ENCODE measurements at places on chromosomes 3 and 15.

DNA sequence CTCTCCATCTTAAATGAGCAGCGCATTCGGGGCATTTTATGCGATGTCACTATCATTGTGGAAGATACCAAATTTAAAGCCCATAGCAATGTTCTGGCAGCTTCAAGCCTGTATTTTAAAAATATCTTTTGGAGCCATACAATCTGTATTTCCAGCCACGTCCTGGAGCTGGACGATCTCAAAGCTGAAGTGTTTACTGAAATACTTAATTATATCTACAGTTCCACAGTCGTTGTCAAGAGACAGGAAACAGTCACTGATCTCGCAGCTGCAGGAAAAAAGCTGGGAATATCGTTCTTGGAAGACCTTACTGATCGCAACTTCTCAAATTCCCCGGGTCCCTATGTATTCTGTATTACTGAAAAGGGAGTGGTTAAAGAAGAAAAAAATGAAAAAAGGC is 44.4 kb upstream of the RASA2 start:
- H3K36me3 ChIP-seq = peaks cover 16% of the 10 kb centered on the region
- no peak overlapping the region for H3K4me3 ChIP-seq
- no peaks in the 10 kb centered on the region for H3K4me1 ChIP-seq
- no peak for DNase-seq
- no peaks in the 10 kb centered on the region for H3K27me3 ChIP-seq

DNA sequence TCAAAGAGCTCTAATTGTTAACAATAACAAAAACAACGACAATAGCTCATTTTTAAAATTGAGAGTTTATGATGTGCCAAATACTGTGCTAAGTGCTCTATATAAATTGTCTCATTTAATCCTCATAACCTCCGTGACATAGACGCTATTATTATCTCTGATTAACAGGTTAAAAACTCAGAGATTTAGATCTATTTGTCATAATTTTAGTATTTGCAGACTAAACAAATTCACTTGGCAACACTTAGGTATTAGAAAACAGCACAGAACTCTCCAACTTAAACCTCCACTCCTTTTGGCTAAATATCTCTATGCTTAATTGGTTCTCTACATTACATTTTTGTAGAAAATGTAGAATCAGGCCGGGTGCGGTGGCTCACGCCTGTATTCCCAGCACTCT is 136.4 kb downstream of the SPATA16 start:
- no peak overlapping the region for H3K4me3 ChIP-seq
- no peaks in the 10 kb centered on the region for H3K4me1 ChIP-seq
- no peaks in the 10 kb centered on the region for H3K27me3 ChIP-seq
- H3K27ac ChIP-seq = no peak overlapping the region

- H3K36me3 ChIP-seq = no peaks in the 10 kb centered on the region
- no peak overlapping the region for H3K4me3 ChIP-seq
- peak; percentile 65 for DNase-seq
Measured at GRCh38 chr15:39426552-39427532, 154.0 kb upstream of the THBS1 start.

- H3K4me1 ChIP-seq = peaks cover 7% of the 10 kb centered on the region
- no peaks in the 10 kb centered on the region for H3K27me3 ChIP-seq
- peak overlapping the region; percentile 52 for H3K27ac ChIP-seq
- peak; percentile 46 for DNase-seq
Measured at GRCh38 chr3:15428539-15428938, 1.1 kb downstream of the EAF1 start.

GRCh38 chr3:186953011-186953487 is 22.7 kb downstream of the ST6GAL1 start:
- peak; percentile 28 for DNase-seq
- H3K4me1 ChIP-seq = peaks cover 8% of the 10 kb centered on the region
- H3K27ac ChIP-seq = no peak overlapping the region
- no peak overlapping the region for H3K4me3 ChIP-seq
- H3K27me3 ChIP-seq = no peaks in the 10 kb centered on the region

DNA sequence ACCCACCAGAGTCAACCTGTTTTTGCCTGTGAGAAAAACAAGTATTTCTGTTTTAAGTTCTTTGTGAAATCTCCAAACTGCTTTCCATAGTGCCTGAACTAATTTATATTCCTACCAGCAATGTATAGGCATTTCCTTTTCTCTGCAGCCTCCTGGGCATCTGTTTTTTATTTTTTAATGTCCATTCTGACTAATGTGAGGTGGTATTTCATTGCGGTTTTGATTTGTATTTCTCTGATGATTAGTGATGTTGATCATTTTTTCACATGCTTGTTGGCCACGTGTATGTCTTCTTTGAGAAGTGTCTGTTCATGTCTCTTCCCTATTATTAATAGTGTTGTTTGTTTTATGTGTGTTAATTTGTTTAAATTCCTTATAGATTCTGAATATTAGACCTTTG is 820.5 kb downstream of the MCTP2 start:
- no peaks in the 10 kb centered on the region for H3K27me3 ChIP-seq
- DNase-seq = no peak
- no peak overlapping the region for H3K27ac ChIP-seq
- no peak overlapping the region for H3K4me3 ChIP-seq

GRCh38 chr3:170741756-170742529 is 128.1 kb downstream of the RPL22L1 start:
- H3K36me3 ChIP-seq = no peaks in the 10 kb centered on the region
- H3K27me3 ChIP-seq = no peaks in the 10 kb centered on the region
- H3K4me3 ChIP-seq = no peak overlapping the region
- DNase-seq = no peak
- peak overlapping the region; percentile 34 for H3K27ac ChIP-seq

GRCh38 chr3:153973722-153974265 is 147.4 kb upstream of the ARHGEF26 start:
- H3K4me1 ChIP-seq = no peaks in the 10 kb centered on the region
- H3K4me3 ChIP-seq = no peak overlapping the region
- H3K27me3 ChIP-seq = no peaks in the 10 kb centered on the region
- H3K36me3 ChIP-seq = no peaks in the 10 kb centered on the region
- no peak for DNase-seq

GRCh38 chr15:38626443-38627050 is 61.9 kb upstream of the RASGRP1 start:
- H3K4me1 ChIP-seq = peaks cover 2% of the 10 kb centered on the region
- no peak overlapping the region for H3K27ac ChIP-seq
- no peaks in the 10 kb centered on the region for H3K27me3 ChIP-seq

- no peak for DNase-seq
- peaks cover 1% of the 10 kb centered on the region for H3K36me3 ChIP-seq
- no peak overlapping the region for H3K27ac ChIP-seq
- H3K4me1 ChIP-seq = no peaks in the 10 kb centered on the region
Measured at GRCh38 chr3:170109579-170110293, 71.8 kb downstream of the PHC3 start.

DNA sequence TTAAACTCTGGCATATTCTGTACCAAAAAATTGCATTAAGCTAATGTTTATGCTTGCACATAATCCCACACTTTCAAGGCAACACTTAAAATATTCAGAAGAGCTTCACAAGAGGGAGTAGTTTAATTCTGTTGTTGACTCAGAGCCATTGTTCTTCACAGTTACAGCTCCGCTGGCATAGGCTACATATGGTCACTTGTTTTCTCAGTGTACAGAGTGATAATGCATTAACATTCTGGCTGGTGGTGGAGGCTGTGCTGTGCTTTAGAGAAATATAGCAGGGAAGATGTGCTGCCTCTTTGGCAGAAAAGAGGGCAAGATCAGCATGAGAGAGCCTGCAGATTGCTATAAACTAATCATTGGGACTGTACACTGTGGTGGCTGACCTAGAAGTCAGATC is 13.3 kb downstream of the NLGN1 start:
- no peak overlapping the region for H3K4me3 ChIP-seq
- no peaks in the 10 kb centered on the region for H3K36me3 ChIP-seq
- DNase-seq = no peak

DNA sequence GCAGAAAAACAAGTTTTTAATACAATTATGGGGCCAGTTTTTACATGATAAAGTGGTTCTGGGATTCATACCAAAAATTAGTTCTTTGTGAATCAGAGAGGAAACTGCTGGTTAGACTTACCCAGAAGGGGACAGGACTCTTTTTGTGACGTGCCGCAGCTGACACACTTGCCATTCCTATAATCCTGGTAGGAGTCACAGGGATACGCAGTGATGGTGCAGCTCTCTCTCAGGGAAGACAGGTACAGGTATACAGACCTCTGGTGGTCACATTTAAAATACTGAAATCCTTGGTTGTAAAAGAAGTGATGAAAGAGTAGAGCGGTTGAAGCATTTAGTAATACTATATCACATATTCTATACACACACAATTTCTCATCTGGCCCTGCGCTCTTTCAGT is 20.2 kb upstream of the TMEM41A start:
- H3K4me1 ChIP-seq = no peaks in the 10 kb centered on the region
- peaks cover 3% of the 10 kb centered on the region for H3K27me3 ChIP-seq
- H3K36me3 ChIP-seq = no peaks in the 10 kb centered on the region
- H3K27ac ChIP-seq = no peak overlapping the region
- DNase-seq = peak; percentile 82

GRCh38 chr3:126501054-126501453 is 16.5 kb downstream of the UROC1 start:
- H3K4me1 ChIP-seq = no peaks in the 10 kb centered on the region
- no peaks in the 10 kb centered on the region for H3K27me3 ChIP-seq
- no peak overlapping the region for H3K27ac ChIP-seq

GRCh38 chr3:31220431-31220830 is 312.3 kb upstream of the STT3B start:
- no peak overlapping the region for H3K4me3 ChIP-seq
- H3K36me3 ChIP-seq = no peaks in the 10 kb centered on the region
- H3K27ac ChIP-seq = no peak overlapping the region
- H3K4me1 ChIP-seq = no peaks in the 10 kb centered on the region
- H3K27me3 ChIP-seq = no peaks in the 10 kb centered on the region
- no peak for DNase-seq

DNA sequence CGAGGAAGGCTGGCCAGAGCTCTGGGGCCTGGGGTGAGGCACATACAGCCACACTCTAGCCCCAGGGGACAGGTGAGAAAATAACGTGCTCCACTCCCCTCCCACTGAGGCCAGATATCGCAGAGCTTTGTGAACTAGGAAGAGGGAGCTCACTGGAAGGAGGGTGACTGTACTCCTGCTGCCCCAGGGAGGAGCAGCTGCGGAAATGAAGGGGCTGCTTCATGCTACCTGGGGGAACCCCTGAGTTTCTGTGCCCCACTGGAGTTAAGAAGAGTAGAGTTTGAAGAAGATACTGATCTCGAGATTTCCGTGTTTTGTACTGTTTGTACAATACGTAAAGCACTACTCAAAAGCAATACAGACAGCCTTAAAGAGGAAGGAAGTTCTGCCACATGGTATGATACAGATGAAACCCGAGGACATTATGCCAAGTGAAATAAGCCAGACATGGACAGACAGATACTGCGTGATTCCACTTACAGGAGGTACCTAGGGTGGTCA is 44.6 kb downstream of the CMTM6 start:
- H3K27ac ChIP-seq = no peak overlapping the region
- no peak overlapping the region for H3K4me3 ChIP-seq
- DNase-seq = no peak
- no peaks in the 10 kb centered on the region for H3K36me3 ChIP-seq
- H3K27me3 ChIP-seq = no peaks in the 10 kb centered on the region

- peak overlapping the region; percentile 99 for H3K27ac ChIP-seq
- H3K27me3 ChIP-seq = no peaks in the 10 kb centered on the region
- H3K4me1 ChIP-seq = peaks cover 14% of the 10 kb centered on the region
- H3K4me3 ChIP-seq = peak overlapping the region; percentile 86
- peak; percentile 77 for DNase-seq
Measured at GRCh38 chr3:188153437-188154013, 432 bp upstream of the LPP start.

GRCh38 chr3:190059242-190059590 is 61.5 kb downstream of the P3H2 start:
- H3K36me3 ChIP-seq = no peaks in the 10 kb centered on the region
- no peak overlapping the region for H3K4me3 ChIP-seq
- peaks cover 8% of the 10 kb centered on the region for H3K4me1 ChIP-seq
- peak overlapping the region; percentile 89 for H3K27ac ChIP-seq

DNA sequence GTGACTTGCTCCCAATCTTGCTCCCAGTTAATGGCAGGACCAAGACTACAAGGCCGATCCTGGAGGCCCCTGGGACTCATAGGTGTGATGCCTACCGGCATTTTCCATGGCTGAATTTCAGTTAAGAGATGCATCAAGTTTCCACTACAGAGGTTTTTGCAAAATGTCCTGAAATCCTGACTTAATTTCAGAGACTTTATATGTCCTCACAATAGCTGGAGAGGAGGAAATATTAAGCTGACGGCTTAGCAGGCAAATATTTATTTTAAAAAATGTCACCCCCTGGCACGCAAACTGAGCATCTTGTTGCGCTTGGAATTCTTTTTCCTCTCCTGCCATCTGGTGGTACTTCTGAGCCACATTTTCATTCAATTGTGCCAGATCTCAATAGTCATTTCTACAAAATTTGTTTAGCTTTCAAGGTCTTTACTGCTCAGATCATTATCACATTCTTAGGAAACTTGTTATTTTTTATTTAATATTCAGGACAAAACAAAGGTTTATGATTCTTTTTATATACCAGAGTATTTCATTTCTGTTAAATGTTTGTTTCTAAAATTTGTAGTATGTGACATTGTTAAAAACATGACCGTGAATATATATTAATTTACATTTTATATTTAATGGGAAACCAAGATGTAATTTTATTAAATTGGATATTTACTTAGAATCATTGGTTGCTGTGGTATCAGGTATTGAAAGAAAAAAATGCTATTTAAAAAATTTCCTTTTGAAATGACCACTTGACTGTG is 189.2 kb upstream of the THRB start:
- no peak overlapping the region for H3K27ac ChIP-seq
- no peak overlapping the region for H3K4me3 ChIP-seq
- H3K27me3 ChIP-seq = no peaks in the 10 kb centered on the region
- H3K4me1 ChIP-seq = peaks cover 5% of the 10 kb centered on the region
- no peaks in the 10 kb centered on the region for H3K36me3 ChIP-seq

GRCh38 chr15:96959501-96959900 is 629.0 kb downstream of the NR2F2 start:
- no peak for DNase-seq
- no peaks in the 10 kb centered on the region for H3K4me1 ChIP-seq
- no peak overlapping the region for H3K4me3 ChIP-seq

GRCh38 chr15:59438625-59439290 is 772 bp downstream of the FAM81A start:
- no peak overlapping the region for H3K27ac ChIP-seq
- H3K4me3 ChIP-seq = no peak overlapping the region
- H3K36me3 ChIP-seq = no peaks in the 10 kb centered on the region
- peaks cover 28% of the 10 kb centered on the region for H3K27me3 ChIP-seq

DNA sequence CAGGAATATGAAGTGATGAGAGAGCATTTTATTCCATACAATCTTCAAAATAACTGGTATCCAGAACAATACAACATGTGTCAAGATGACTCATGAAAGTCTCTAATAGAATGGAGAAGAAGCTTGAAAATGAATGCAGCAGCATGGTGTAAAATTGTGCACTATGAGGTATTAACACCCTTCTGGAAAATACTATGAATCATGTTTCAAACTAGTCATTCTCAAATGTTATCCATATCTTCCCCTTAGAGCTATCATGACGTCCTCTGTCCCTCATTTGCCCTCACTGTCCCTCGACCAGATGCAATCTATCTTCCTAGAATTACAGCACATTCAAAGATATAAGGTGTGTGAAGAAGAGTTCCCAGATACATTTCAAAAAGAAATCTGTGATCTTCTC is 198.2 kb downstream of the NECTIN3 start:
- DNase-seq = no peak
- no peak overlapping the region for H3K27ac ChIP-seq
- H3K4me1 ChIP-seq = no peaks in the 10 kb centered on the region
- H3K36me3 ChIP-seq = no peaks in the 10 kb centered on the region
- H3K4me3 ChIP-seq = no peak overlapping the region
- no peaks in the 10 kb centered on the region for H3K27me3 ChIP-seq
